ENCODE measurements at places on chromosomes 2 and 18.

DNA sequence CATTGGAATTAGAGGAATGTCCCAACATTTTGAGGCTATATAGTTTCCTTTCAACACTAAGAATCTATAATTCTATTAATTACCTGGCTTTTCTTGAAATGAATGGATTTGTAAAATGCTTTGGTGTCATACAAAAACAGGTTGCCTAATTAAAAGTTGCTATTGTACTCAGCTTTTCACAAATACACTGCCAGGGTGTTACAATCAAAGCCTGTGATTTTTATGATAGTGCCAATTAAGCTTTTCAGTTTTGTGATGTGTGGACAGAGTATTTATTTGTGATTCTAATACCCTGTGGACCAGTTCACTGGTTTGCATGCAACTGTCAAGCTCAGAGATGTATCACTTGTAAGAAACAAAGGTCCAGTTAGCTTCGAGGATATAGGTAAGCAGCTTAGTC, 71.8 kb downstream of the NAB1 start:
- no peak for DNase-seq

DNA sequence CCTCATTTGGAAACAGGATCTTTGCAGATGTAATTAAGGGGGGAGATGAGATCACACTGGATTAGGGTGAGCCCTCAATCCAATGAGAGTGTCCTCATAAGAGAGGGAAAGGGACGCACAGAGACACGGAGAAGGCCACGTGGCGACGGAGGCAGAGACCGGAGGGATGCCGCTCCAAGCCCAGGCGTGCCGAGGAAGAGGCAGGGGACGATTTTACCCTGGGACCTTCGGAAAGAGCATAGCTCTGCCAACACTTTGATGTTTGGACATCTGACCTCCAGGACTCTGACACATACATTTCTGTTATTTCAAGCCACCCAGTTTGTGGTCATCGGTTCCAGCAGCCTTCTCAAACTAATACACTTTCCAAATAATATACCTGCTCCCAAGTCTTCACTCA, 84.4 kb upstream of the ZCCHC2 start:
- no peak for DNase-seq

DNA sequence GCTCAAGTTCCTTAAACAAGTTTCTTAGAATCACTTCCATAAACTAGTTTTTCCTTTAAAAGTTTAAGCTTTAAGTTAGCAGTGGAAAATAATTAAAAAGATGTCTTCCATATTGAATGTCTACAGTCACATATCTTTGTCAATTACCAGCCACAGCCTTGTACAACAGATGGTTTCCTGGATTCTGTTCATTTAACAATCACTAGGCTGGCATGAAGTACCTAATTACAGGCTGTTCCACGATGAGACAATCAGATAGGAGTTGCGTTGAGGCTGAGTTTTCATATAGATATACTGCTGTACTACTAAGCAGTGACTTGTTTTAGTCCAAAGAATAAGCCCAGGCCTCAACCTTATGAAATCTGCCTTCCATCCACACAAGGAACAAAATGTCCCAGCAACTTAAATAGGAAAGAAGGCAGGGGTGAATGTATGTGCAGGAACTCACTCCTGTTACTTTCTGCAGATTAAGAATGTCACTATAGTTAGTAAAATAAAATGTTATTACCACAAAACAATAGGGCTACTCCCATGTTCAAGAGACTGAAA, 131.0 kb downstream of the ZAP70 start:
- no peak for DNase-seq

DNA sequence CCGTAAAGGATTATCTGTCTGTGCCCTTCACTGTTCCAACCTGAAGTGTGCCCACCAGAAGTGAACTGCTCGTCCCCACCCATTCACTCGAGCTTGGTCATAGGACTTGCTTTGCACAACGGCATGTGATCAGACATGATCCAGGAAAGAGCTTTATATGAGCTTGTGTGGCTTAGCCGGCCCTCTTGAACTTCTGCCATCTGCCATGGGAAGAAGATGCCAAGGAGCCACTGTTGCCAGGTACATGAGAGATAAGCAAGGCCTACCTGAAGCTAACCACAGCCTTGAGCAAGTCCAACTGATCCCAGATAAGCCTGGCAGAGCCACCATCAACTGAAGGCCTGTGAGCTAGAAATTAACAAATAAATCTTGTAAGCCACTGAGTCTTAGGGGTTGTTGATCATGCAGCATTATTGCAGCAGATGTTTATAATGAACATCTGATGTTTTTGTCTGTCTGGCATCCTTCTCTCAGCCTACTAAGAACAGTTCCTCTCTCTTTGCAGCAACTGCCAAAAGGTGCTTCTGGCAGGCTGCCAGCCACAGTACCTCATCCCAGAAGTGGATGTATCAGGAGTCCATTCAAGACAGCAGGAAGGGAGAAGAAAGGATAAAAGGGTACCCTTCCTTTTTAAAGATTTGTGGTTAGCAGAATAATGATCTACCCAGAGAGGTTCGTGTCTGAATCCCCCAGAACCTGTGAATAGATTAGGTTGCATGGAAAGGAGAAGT, 16.8 kb downstream of the DBI start:
- DNase-seq = no peak

DNA sequence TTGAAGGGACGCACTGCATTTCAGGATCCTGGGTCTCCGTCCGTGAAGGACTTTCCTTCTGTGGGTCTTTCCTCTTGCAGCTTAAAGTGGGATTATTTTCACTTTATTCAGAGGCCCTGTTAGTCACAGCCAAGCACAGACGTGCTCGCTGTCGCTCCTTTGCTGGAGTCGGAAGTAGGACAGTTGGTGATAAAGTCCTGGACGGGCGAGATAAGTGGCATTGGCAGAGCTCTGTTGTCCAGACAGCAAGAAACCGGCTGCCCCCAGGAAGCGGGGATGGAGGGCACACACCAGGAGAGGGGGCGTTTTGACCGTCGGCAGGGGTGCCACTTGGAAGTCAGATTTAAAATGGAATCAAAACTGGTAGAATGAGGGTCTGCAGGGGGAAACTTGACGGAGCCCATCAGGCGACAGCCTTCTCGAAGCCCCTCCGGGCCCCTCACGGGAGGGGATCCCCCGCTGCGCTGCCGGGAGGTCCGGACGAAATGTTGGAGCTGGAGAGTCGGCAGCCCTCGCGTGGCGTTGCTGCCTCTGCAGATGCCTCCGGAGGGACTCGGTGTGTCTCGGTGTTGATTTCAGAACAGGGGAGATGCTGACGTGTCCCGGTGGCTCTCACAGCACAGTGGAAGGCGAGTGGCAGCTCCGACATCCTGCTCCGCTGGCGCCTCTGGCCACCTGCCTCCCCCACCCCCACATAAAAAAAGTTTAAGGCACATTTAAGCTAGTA, 124.2 kb downstream of the NFATC1 start:
- DNase-seq = no peak

All from NCI-H2029 (cell line).